ENCODE measurements at places on chromosomes 11 and 22.
A peak's percentile ranks its signal among the peaks of the same experiment; 100 is the strongest.

- no peaks in the 10 kb centered on the region for H3K27me3 ChIP-seq
- H3K4me1 ChIP-seq: peaks cover 15% of the 10 kb centered on the region
- H3K36me3 ChIP-seq: peaks cover 13% of the 10 kb centered on the region
- DNase-seq: peak; percentile 80
- H3K27ac ChIP-seq: peak overlapping the region; percentile 60
Observed at GRCh38 chr22:36301384-36301828, 48.5 kb downstream of the APOL1 start.

- no peak overlapping the region for H3K27ac ChIP-seq
- no peak for DNase-seq
- H3K36me3 ChIP-seq: no peaks in the 10 kb centered on the region
- H3K4me1 ChIP-seq: no peaks in the 10 kb centered on the region
- no peak overlapping the region for H3K4me3 ChIP-seq
Observed at GRCh38 chr22:33020721-33021120, 37.5 kb downstream of the SYN3 start.

- H3K27ac ChIP-seq: no peak overlapping the region
- no peak for DNase-seq
- no peak overlapping the region for H3K4me3 ChIP-seq
- H3K27me3 ChIP-seq: peaks cover 6% of the 10 kb centered on the region
Observed at GRCh38 chr22:24928322-24928721, 18.2 kb downstream of the LHFPL7 start.

GRCh38 chr11:2508793-2509192 is 64.0 kb downstream of the KCNQ1 start:
- DNase-seq: no peak
- no peak overlapping the region for H3K4me3 ChIP-seq
- no peaks in the 10 kb centered on the region for H3K4me1 ChIP-seq
- H3K27ac ChIP-seq: no peak overlapping the region
- peaks cover 33% of the 10 kb centered on the region for H3K27me3 ChIP-seq

GRCh38 chr11:73998846-73999575 is 9.9 kb downstream of the UCP3 start:
- DNase-seq: peak; percentile 6
- H3K4me1 ChIP-seq: peaks cover 78% of the 10 kb centered on the region
- peak overlapping the region; percentile 95 for H3K27ac ChIP-seq
- H3K27me3 ChIP-seq: no peaks in the 10 kb centered on the region

DNA sequence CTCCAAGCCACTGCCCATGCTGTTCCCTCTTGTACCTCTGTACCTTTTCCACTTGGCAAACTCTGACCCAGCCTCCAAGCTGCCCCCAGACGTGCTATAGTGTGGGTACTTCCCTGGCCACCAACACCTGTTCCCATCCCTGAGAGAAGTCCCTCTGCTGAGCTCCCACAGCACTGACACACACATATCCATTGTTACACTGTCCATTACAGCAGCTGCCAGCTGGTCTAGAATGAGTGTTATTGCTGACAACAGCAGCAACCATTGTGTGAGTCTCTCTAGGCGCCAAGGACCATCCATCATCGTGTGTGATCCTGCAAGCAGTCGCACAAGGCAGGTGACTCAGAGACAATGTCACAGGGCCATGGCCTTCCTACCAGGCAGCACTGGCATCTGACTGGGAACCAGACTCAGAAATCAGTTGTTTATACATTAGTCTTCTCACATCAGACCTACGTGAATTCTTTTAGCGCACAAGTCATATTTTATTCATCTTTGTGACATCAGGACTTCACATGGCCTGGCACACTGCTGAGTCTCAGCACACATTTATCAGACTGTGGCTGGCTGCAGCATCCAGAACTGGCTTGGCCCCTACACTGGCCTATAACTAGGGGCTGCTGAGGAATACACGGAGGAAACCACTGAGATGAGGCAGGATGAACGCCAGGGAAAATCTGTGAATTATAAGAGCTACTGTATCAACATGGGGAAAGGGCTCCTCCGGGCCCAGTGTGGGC is 56.4 kb downstream of the SGSM3 start:
- peaks cover 33% of the 10 kb centered on the region for H3K4me1 ChIP-seq
- H3K27me3 ChIP-seq: no peaks in the 10 kb centered on the region
- peak; percentile 22 for DNase-seq
- peaks cover 20% of the 10 kb centered on the region for H3K36me3 ChIP-seq

DNA sequence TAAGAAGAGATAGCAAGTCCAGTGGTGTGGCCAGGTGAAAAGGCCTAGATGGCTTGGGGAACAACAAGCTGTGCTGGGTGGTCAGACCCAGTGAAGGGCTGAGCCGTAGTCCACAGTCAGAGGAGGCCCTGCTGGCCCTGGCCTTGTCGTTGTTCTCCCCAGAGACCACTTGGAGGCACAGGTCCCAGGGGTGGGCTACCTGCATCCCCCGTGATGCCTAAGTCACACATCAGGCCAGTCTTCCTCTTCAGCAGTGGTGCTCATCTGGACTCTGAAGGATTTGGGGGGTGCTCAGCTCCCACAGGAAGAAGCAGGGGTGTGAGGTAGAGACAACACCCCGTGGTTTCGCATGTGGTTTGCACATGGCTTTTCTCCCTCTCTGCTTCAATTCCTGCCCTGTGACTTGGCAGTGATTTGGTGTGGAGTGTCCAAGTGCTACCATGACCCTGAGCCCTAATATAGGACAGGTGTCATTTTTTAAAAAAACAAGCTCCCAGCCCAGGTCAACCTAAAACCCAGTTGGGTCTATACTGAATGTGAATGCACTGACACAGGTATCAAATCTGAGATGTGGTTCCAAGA is 51.0 kb downstream of the ALX4 start:
- peaks cover 20% of the 10 kb centered on the region for H3K4me1 ChIP-seq
- H3K4me3 ChIP-seq: no peak overlapping the region
- H3K27me3 ChIP-seq: peaks cover 8% of the 10 kb centered on the region
- DNase-seq: no peak
- H3K27ac ChIP-seq: no peak overlapping the region

DNA sequence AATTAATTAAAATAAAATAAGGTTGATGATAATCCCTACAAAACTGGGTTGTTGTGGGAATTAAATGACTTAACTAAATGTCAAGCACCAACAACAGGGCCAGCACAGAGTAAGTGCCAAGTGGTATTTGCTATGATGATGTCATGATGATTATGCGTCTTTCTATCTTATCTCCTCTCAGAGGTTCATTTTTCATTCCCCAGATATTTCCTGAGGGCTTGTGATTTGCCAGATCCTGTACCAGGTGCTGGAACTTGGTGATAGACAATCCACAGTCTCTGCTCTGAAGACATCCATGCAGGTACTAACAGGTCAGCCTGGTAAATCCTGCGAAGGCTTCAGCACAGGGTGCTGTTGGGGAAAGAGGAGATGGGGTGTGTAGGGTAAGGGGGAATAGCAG is 8.1 kb upstream of the MYH9 start:
- H3K4me3 ChIP-seq: peak overlapping the region; percentile 55
- H3K4me1 ChIP-seq: peaks cover 25% of the 10 kb centered on the region
- no peaks in the 10 kb centered on the region for H3K27me3 ChIP-seq
- no peak for DNase-seq
- no peak overlapping the region for H3K27ac ChIP-seq

- no peak for DNase-seq
- H3K4me1 ChIP-seq: peaks cover 13% of the 10 kb centered on the region
- no peaks in the 10 kb centered on the region for H3K27me3 ChIP-seq
- H3K4me3 ChIP-seq: no peak overlapping the region
- H3K36me3 ChIP-seq: peaks cover 15% of the 10 kb centered on the region
Observed at GRCh38 chr11:111663820-111664219, 61.6 kb downstream of the SIK2 start.

DNA sequence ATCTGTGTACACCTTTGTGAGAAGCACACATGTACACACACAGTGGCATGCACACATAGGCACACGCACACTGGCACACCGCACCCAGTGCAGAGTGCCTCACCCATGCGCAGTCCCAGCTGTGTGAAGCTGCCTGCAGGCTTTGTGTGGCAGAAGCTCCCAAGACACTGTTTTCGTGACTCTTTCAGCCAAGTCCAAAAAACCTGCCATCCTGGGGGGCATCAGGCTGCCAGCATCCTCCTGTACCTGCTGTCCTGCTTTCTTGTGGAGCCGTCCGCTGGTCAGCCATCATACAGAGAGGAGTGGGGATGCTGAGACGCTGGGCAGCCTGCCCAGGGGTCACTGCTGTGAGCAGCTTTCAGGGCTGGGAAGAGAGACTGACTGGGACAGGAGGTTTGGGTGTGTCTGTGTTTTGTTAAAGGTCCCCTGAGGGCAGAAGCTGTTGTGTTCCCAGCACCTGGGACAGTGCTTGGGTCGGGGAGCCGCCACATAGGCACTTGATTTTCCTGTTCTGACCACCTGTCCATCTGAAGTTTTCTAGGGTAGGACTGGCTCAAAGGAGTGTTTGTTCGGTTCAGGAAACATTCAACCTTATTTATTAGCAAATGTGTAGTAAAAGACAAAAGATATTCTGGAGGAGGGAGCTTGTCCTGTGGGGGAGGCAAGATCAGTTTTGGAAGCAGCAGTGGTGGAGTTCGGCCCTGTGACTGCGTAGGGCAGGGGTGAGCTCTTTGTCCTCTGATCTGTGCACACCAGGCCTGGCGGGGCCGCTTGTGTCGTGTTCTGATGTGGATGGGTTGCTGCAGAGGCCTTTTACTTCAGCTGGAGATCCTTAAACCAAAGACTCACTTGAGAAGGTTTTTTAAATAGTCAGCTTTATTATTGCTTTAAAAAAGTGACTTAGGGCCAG is 29.7 kb downstream of the AP2A2 start:
- DNase-seq: no peak
- no peaks in the 10 kb centered on the region for H3K36me3 ChIP-seq
- no peaks in the 10 kb centered on the region for H3K27me3 ChIP-seq
- H3K4me3 ChIP-seq: no peak overlapping the region
- peaks cover 10% of the 10 kb centered on the region for H3K4me1 ChIP-seq

DNA sequence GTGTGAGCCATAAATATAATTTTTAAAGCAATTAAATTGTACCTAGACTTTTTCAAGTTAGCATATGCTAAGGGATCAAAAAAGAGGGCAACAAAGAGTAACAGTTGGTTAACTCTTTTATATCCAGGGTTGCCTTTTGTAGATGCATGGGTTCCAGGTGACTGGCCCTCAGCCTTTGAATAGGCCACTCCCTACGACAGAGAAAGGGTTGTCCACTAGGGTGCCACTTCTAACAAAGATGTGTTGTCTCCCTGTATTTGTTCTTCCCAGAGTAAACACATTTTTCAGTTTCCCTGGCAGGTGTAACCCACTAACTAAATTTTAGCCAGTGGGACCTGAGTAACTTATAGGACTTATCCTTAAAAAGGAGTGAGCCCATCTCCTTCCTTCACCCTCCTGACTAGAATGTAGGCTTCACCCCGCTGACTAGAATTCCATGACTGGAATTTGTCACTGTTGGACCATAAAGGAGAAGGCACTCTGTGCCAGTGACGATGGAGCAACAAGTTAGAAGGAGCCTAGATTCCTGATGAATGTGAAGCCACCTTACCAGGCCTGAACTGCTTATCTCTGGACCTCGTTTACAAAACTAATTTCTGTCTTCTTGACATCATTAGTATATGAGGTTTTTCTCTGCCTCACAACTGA is 16.6 kb downstream of the TUG1 start:
- no peak overlapping the region for H3K4me3 ChIP-seq
- no peaks in the 10 kb centered on the region for H3K27me3 ChIP-seq
- no peaks in the 10 kb centered on the region for H3K4me1 ChIP-seq
- H3K36me3 ChIP-seq: peaks cover 9% of the 10 kb centered on the region
- no peak overlapping the region for H3K27ac ChIP-seq

GRCh38 chr11:87425391-87425790 is 387.7 kb downstream of the TMEM135 start:
- no peaks in the 10 kb centered on the region for H3K4me1 ChIP-seq
- no peak overlapping the region for H3K27ac ChIP-seq
- H3K27me3 ChIP-seq: no peaks in the 10 kb centered on the region
- no peak overlapping the region for H3K4me3 ChIP-seq

- H3K4me3 ChIP-seq: no peak overlapping the region
- DNase-seq: no peak
- H3K36me3 ChIP-seq: no peaks in the 10 kb centered on the region
- peaks cover under 1% of the 10 kb centered on the region for H3K27me3 ChIP-seq
Observed at GRCh38 chr11:14384338-14384737, 25.4 kb upstream of the RRAS2 start.

DNA sequence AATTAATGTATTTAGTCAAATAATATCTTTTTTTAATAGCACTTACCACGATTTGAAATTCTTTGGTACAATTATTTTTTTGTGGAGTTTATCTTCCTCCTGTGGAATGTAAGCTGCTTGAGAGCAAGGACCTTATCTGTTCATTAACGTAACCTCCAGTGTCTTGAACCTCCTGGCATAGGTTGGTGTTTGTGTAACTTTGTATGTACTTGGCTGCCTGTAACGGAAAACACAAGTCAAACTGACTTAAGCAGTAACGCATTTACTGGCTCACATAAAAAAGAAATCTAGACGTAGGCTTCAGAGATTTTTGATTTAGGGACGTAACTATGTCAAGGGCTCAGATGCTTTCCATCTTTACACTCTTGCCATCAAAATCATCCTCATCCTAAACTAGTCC is 56.1 kb downstream of the ARHGEF12 start:
- H3K27me3 ChIP-seq: peaks cover 18% of the 10 kb centered on the region
- H3K36me3 ChIP-seq: no peaks in the 10 kb centered on the region
- H3K4me3 ChIP-seq: no peak overlapping the region
- no peak overlapping the region for H3K27ac ChIP-seq
- no peak for DNase-seq
- H3K4me1 ChIP-seq: peaks cover 6% of the 10 kb centered on the region

DNA sequence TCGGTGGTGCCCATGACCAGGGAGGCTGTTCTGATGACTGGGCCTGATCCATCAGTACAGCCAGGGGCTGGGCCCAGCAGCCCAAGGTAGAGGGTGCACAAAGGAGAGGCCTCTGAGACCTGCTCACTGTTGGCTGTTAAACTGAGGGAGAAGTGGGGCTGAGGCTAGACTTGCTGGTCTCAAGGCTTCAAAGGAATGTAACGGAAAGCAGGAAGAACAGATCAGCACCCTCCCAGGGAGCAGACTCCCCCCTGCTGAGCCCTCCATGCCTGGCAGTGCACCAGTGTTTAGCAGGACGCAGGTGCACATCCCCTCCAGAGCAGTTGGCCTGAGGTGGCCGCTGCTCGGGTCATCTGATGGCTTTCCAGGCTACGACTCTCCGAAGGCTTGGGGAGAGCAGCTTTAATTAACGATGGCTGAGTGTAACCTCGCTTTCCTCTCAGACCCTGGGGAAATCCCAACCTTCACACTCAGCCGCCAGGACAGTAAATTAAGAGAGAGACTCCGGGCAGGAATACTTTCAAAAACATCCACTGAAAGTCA is 255.7 kb upstream of the NARS2 start:
- no peaks in the 10 kb centered on the region for H3K4me1 ChIP-seq
- H3K36me3 ChIP-seq: no peaks in the 10 kb centered on the region
- DNase-seq: no peak
- H3K27ac ChIP-seq: no peak overlapping the region

GRCh38 chr22:47190957-47191670 is 428.7 kb downstream of the TBC1D22A start:
- peak; percentile 42 for DNase-seq
- H3K36me3 ChIP-seq: no peaks in the 10 kb centered on the region
- no peaks in the 10 kb centered on the region for H3K4me1 ChIP-seq
- no peaks in the 10 kb centered on the region for H3K27me3 ChIP-seq

GRCh38 chr11:4881860-4882500 is at the start of gene OR51T1:
OR51T1 (plus strand) TSS chr11:4881900; CDS start chr11:4881900, 0 bp downstream.
- no peaks in the 10 kb centered on the region for H3K4me1 ChIP-seq
- DNase-seq: no peak
- H3K4me3 ChIP-seq: no peak within 1 kb of the TSS
- H3K27ac ChIP-seq: no peak within 1 kb of the TSS
- no peaks in the 10 kb centered on the region for H3K27me3 ChIP-seq

- no peak for DNase-seq
- no peak overlapping the region for H3K27ac ChIP-seq
- no peak overlapping the region for H3K4me3 ChIP-seq
- H3K36me3 ChIP-seq: no peaks in the 10 kb centered on the region
Observed at GRCh38 chr11:129317571-129317970, 58.1 kb upstream of the BARX2 start.
